Stimulated activated CD8-positive, alpha-beta memory T cell treated with anti-CD3 and anti-CD28 coated beads, Interleukin-4, amount 100 ng/mL, for 1 hour (primary cell): ENCODE measurements at places on chromosomes 7 and 10.

- DNase-seq, result no peak
These were observed 13.6 kb downstream of the LOXL4 start for GRCh38 chr10:98254234-98254974.

- no peak for DNase-seq
These were observed 20.0 kb downstream of the RBM17 start for GRCh38 chr10:6108631-6109443.

DNA sequence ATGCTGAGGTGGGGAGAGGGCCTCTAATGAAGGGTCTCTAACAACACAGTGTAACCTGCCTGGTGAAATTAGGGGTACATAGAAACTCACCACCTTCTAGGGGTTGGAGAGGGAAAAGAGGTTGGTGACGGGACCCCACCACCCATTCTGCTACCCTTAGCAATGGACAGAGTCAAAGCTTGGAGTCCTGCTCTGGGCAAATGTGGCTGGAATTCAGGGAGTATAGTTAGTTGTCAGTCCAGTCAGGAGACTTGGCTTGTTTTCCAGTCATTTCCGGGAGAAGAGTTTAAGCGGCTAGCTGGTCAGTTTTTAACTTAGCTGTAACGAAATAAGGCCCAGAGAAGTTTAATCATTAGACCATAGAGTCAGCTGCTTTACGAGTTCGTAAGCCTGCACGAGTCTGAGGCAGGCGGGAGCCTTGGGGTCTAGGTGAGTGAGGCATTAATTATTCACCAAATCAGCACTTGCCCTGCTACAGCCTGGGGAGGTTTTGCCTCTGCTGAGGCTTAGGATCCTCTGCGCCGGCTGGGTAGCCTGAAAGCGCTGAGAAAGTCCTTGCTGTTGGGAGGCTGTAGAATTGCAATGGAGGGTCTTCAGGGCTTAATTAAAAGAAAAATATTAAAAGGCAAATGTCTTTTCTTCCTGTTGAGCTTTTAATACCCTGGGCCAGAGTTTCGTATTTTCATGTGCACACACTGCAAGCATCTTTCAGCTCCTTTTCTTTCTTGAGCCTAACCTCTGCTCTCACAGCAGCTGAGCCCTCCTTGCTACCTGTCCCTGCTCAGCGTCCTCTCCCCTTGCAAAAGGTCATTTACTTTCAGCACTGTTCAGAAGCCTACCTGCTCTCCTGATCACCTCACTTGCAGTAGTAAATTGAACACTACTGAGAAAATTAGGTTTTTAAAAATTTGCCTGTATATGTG lies 1.5 kb upstream of the LAMB1 start:
- no peak for DNase-seq

- no peak for DNase-seq
These were observed 415.0 kb upstream of the NPVF start for GRCh38 chr7:25643286-25643685.

GRCh38 chr7:92547579-92547978 lies 19.0 kb downstream of the RBM48 start:
- DNase-seq, result no peak

DNA sequence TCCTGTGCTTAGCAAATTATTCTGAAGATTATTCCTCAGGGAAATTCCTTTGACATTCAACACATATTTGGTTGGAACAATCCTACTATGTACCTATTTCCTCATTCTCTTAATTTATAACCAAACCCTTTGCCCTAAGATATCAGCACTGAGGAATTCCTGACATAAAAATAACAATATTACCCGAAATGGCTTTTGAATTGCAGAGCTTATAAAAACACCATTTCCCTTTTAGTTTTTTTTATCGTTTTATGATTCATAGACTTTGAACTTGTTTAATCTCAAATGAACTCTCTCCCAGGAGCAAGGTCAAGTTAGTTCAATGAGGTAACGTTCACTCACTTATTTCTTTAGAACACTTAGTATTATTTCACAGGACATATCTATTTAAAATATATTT lies 7.7 kb upstream of the ABCB1 start:
- DNase-seq, result no peak

GRCh38 chr7:155820788-155821187 lies 8.5 kb upstream of the SHH start:
- DNase-seq, result no peak
